ENCODE measurements at places on chromosomes 7 and 10. TPM values are rescaled to one million over a fixed set of nuclear protein-coding genes. Genes with fewer than 3 reads are reported as not detected.

Gene FAM241B
- polyA plus RNA-seq, result 6.7 TPM

Gene ENKUR
- 0.10 TPM for polyA plus RNA-seq

GRCh38 chr10:70984986-70985722, 96.8 kb upstream of the PCBD1 start:
- H3K36me3 ChIP-seq, result no peaks in the 10 kb centered on the region
- no peak overlapping the region for H3K4me3 ChIP-seq
- no peaks in the 10 kb centered on the region for H3K4me1 ChIP-seq
- H3K27ac ChIP-seq, result no peak overlapping the region
- H3K27me3 ChIP-seq, result no peaks in the 10 kb centered on the region

Gene CPVL
- 320 TPM for polyA plus RNA-seq

Gene FLNC
- polyA plus RNA-seq, result 8.1 TPM

GRCh38 chr10:51389415-51390321, 309.7 kb downstream of the CSTF2T start:
- DNase-seq, result peak; percentile 71
- no peaks in the 10 kb centered on the region for H3K27me3 ChIP-seq
- H3K27ac ChIP-seq, result no peak overlapping the region
- no peak overlapping the region for H3K4me3 ChIP-seq
- no peaks in the 10 kb centered on the region for H3K4me1 ChIP-seq

Gene ZNF239
- 9.4 TPM for polyA plus RNA-seq

DNA sequence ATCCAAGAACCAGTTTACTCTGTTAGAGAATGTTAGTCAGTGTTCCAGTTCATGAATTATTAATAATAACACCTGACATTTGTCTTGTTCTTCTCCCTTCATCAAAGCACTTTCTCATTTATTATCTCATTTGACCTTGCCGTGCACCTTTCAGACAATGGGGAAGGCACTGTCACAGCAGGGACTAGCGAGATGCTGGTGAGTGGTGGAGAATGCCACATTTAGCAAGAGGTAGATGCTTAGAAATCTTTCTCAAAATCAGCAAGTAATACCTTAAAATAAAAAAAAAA, 34.2 kb upstream of the XRCC2 start:
- no peaks in the 10 kb centered on the region for H3K4me1 ChIP-seq
- DNase-seq, result no peak

GRCh38 chr10:50382576-50383023, 131.3 kb upstream of the ASAH2 start:
- no peaks in the 10 kb centered on the region for H3K36me3 ChIP-seq
- peaks cover 5% of the 10 kb centered on the region for H3K4me1 ChIP-seq
- H3K27me3 ChIP-seq, result no peaks in the 10 kb centered on the region
- DNase-seq, result peak; percentile 27

Gene PVRIG
- 0.45 TPM for polyA plus RNA-seq

DNA sequence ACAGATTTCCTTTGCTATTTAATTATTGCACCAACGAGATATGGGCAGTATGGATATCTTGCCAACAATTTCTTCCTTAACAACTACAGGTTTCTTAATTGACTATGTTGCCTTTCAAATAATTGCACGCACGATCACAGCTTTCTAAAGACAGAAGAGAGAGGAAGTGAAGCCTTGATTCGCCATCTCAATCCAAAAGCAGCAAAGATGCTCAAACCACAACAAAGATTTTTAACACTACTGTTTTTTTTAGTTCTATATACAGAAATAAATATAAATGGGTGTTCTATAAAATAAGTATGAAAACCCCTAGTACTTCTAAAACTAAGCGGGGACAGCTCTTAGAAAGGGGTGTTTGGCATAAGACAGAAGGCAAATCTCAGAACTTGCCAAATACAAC, 251.3 kb downstream of the SFMBT2 start:
- no peaks in the 10 kb centered on the region for H3K4me1 ChIP-seq
- no peak for DNase-seq
- H3K4me3 ChIP-seq, result no peak overlapping the region
- H3K27me3 ChIP-seq, result no peaks in the 10 kb centered on the region
- no peak overlapping the region for H3K27ac ChIP-seq
- no peaks in the 10 kb centered on the region for H3K36me3 ChIP-seq

Gene AGR2
- polyA plus RNA-seq, result 79.2 TPM

DNA sequence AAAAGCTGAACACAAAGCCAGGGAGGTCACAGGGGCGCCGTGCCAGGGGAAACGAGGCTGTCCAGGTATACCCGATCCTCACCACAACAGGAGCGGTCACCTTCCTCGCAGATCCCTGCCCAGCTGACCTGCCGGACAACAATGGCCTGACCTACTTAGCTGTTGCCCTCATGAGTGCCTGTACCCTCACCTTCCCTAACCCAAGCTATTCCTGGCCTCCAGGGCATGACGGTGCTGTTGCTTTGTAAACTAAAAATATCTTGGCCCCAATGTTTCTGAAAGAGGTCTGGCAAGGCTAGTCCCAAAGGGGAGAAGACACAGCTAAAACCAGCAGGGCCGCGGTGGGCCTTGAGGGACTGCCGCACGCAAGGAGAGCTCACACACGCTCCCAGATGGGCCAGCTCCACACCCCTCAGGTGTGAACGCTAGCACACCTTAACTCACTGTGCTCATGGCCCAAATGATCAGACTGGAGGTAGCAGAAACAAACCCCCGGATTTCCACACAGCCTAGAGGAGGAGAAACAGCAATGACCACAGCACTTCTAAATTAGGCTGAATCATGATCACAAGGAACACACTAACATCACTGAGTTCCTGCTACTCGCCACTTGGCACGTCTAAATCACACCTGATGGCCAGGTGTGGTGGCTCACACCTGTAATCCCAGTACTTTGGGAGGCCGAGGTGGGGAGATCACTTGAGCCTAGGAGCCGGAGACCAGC, 66.3 kb upstream of the CYTH3 start:
- H3K36me3 ChIP-seq, result peaks cover 21% of the 10 kb centered on the region
- no peak overlapping the region for H3K27ac ChIP-seq
- DNase-seq, result no peak
- H3K4me3 ChIP-seq, result no peak overlapping the region

- H3K27ac ChIP-seq, result no peak overlapping the region
- H3K4me1 ChIP-seq, result no peaks in the 10 kb centered on the region
Observed at GRCh38 chr7:55296070-55296469, 69.1 kb upstream of the LANCL2 start.

GRCh38 chr7:33941418-33941817, 36.1 kb downstream of the BMPER start:
- H3K4me3 ChIP-seq, result no peak overlapping the region
- H3K36me3 ChIP-seq, result no peaks in the 10 kb centered on the region
- H3K27ac ChIP-seq, result no peak overlapping the region
- H3K4me1 ChIP-seq, result no peaks in the 10 kb centered on the region

- H3K4me3 ChIP-seq, result no peak overlapping the region
- H3K27ac ChIP-seq, result no peak overlapping the region
- no peak for DNase-seq
- H3K4me1 ChIP-seq, result no peaks in the 10 kb centered on the region
- no peaks in the 10 kb centered on the region for H3K36me3 ChIP-seq
Observed at GRCh38 chr10:48454302-48455054, 148.0 kb downstream of the MAPK8 start.

Gene EXOC4
- polyA plus RNA-seq, result 10.5 TPM

Gene TRIM50
- 0.27 TPM for polyA plus RNA-seq

- no peaks in the 10 kb centered on the region for H3K4me1 ChIP-seq
- no peaks in the 10 kb centered on the region for H3K27me3 ChIP-seq
- H3K27ac ChIP-seq, result no peak overlapping the region
- no peaks in the 10 kb centered on the region for H3K36me3 ChIP-seq
- H3K4me3 ChIP-seq, result no peak overlapping the region
Observed at GRCh38 chr10:69338547-69339450, 60.5 kb downstream of the HK1 start.

- H3K27ac ChIP-seq, result no peak overlapping the region
- H3K4me1 ChIP-seq, result no peaks in the 10 kb centered on the region
- DNase-seq, result no peak
- peaks cover 5% of the 10 kb centered on the region for H3K27me3 ChIP-seq
Observed at GRCh38 chr7:8441106-8441965, 7.9 kb downstream of the NXPH1 start.

GRCh38 chr10:73161079-73161478, 6.7 kb downstream of the ECD start:
- DNase-seq, result no peak
- H3K4me3 ChIP-seq, result no peak overlapping the region
- no peak overlapping the region for H3K27ac ChIP-seq
- no peaks in the 10 kb centered on the region for H3K4me1 ChIP-seq

Gene NXPH1
- polyA plus RNA-seq, result not detected

DNA sequence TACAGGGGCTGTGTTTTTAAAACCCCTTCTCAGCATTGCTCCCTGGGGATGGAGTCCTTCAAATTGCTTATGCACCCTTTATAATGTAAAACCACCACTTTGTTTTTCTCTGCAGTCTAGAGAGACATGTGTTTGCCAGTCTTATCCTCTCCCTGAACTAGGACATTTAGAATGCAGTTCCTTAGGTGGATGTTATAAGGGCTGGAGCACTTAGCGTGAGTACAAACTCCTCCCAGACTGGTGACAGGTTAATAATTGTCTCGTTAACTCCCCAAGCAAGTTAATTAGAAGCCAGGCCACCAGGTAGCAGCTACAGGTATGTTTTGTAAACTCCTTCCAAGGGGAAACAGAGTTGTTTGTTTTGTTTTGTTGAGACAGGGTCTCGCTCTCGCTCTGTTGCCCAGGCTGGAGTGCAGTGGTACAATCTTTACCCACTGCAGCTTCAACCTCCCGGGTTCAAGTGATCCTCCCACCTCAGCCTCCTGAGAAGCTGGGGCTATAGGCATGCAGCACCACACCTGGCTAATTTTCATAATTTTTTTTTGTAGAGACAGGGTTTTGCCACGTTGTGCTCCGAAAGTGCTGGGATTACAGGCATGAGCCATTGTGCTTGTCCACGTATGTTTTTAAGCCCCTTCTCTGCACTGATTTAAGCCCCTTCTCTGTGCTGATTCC, 100.2 kb downstream of the FAM107B start:
- H3K4me3 ChIP-seq, result peak overlapping the region; percentile 4
- peak; percentile 94 for DNase-seq
- H3K36me3 ChIP-seq, result no peaks in the 10 kb centered on the region
- peaks cover 30% of the 10 kb centered on the region for H3K4me1 ChIP-seq

Gene ANKRD2
- 0.15 TPM for polyA plus RNA-seq

DNA sequence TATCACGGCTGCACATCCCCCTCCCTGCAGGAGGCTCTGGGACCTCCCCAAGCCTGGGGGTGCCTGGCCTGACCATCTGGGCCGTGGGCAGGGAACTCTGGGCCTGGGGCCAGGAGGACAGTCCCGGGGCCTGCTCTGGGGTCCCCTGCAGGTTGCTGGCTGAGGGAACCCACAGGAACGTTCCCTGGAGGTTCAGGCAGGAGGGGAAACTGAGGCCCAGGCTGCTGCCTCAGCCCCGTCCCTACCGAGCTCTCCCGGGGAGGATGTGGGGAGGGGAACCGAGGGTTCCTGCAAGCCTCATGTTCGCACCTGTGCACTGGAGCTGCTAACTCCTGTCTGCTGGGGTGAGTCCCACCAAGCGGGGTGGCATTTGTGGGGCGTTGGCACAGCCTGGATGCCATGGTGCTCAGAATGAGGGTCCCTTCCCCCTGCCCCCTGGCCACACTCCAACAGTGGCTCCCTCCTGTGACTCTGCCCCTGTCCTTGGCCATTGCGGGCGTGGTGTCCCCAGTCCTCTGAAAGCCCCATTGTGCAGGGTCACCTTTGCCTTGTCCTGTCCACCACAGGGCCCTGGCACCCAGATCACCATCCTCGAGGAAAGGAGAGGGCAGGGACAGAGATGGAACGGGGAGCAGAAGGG, 9.4 kb downstream of the ELFN1 start:
- H3K36me3 ChIP-seq, result no peaks in the 10 kb centered on the region
- H3K4me3 ChIP-seq, result no peak overlapping the region
- H3K27me3 ChIP-seq, result peaks cover 9% of the 10 kb centered on the region
- H3K27ac ChIP-seq, result no peak overlapping the region
- no peak for DNase-seq
- no peaks in the 10 kb centered on the region for H3K4me1 ChIP-seq

- no peak for DNase-seq
- no peaks in the 10 kb centered on the region for H3K4me1 ChIP-seq
Observed at GRCh38 chr10:69751214-69751613, 50.5 kb upstream of the COL13A1 start.

Gene SEMA4G
- polyA plus RNA-seq, result 147 TPM

DNA sequence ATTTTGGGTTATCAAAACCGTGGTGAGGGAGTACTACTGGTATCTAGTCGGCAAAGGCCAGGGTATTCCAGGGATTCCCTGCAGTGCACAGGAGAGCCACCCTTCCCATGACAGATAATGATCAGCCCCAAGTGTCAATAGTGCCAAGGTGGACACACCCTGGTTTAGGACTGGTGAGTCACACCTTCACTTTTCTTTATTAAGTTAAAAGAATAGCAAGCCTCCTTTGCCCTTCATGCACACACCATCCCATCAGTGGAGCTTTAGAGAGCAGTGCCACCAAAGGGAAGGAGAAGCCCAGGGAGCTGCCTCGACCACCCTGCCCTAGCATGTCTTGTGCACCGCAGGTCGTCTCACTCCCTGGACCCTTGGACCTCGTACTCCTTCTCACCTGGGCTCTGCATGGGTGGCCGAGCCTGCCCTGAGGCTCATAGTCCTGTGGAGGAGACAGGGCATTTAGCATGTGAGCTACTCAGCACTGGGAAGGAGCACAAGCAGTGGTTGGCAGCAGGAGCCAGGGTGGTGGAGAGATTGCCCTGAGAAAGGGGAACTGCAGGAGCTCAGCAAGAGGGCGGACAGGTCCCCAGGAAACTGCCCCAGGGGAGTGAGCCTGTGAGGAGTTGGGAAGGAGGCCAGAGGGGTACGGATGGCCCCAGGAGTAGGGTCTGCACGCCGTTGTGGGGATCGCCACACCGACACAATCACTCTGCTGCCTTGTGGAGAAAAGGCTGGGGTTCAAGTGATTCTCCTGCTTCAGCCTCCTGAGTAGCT, 17.4 kb downstream of the UBE2D4 start:
- peak; percentile 79 for DNase-seq
- H3K4me3 ChIP-seq, result no peak overlapping the region
- H3K4me1 ChIP-seq, result no peaks in the 10 kb centered on the region
- H3K27me3 ChIP-seq, result no peaks in the 10 kb centered on the region
- H3K36me3 ChIP-seq, result no peaks in the 10 kb centered on the region

DNA sequence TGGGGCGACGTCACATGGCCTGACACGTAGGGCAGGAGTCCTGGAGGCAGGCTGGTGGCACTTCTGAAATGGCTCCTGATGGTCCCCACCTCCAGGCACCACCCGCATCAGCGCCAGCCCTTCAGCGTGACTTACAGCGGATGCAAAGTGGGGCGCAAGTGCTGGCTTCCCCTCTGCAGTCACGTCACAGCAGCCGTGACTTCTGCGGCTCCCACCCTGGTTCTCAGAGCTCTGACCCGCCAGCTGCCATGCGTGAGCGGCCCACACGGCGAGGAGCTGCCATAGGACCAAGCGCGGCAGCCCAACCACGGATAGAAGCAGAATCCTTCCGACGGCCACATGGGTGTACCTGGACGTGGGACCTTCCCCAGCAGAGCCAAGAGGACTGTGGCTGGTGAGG, 159.0 kb downstream of the ELFN1 start:
- H3K4me1 ChIP-seq, result no peaks in the 10 kb centered on the region
- no peak for DNase-seq
- no peaks in the 10 kb centered on the region for H3K36me3 ChIP-seq

- H3K27ac ChIP-seq, result peak overlapping the region; percentile 7
- H3K36me3 ChIP-seq, result no peaks in the 10 kb centered on the region
- H3K27me3 ChIP-seq, result no peaks in the 10 kb centered on the region
- peak; percentile 43 for DNase-seq
- H3K4me1 ChIP-seq, result no peaks in the 10 kb centered on the region
- H3K4me3 ChIP-seq, result no peak overlapping the region
Observed at GRCh38 chr10:18473424-18474117, 177.8 kb downstream of the NSUN6 start.

- no peaks in the 10 kb centered on the region for H3K36me3 ChIP-seq
- no peak for DNase-seq
- no peak overlapping the region for H3K27ac ChIP-seq
- no peak overlapping the region for H3K4me3 ChIP-seq
- H3K27me3 ChIP-seq, result no peaks in the 10 kb centered on the region
- H3K4me1 ChIP-seq, result no peaks in the 10 kb centered on the region
Observed at GRCh38 chr10:68813559-68813958, 13.8 kb upstream of the STOX1 start.

Data from small intestine (tissue), 16 donors.